ENCODE measurements at places on chromosomes 13 and 19. TPM values are rescaled to one million over a fixed set of nuclear protein-coding genes. Genes with fewer than 3 reads are reported as not detected.
A peak's percentile ranks its signal among the peaks of the same experiment; 100 is the strongest.

- no peak for DNase-seq
Measured at GRCh38 chr13:77269141-77269540, 57.8 kb downstream of the MYCBP2 start.

Gene EBI3
- total RNA-seq, result not detected

- no peak for DNase-seq
Measured at GRCh38 chr13:40047322-40047771, 391.9 kb downstream of the COG6 start.

DNA sequence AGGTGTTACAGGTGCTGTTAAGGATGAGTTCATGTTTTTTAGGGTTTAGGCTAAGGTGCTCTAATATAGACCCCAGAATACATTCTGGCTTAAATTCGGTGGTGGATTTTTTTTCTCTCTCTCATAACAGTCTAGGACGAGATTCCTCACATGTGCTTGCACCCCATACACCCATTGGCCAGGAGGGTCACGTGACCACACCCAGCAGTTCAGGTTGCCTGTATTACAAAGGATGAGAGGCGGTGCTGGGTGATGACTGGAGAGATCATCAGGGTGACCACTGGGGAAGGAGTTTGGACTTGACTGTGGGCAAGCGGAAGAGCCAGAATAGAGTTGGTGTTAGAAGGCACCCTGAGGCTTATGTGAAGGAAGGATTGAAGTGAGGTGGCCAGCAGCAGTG, 27.7 kb downstream of the PPP2R1A start:
- no peak for DNase-seq

Gene ISYNA1
- total RNA-seq, result 0.40 TPM

Gene ANKLE1
- total RNA-seq, result 0.46 TPM

Gene SIGLEC12
- total RNA-seq, result not detected

Gene ABHD17A
- total RNA-seq, result 70.7 TPM

GRCh38 chr19:51098365-51099046, 9.7 kb downstream of the CTU1 start:
- no peak for DNase-seq

GRCh38 chr19:7916103-7916954, 1.7 kb downstream of the TGFBR3L start:
- peak; percentile 47 for DNase-seq

Gene FKRP
- 6.5 TPM for total RNA-seq

Gene CEACAM19
- 0.47 TPM for total RNA-seq

- DNase-seq, result peak; percentile 99
Measured at GRCh38 chr19:43575156-43575950, at the start of the genes PINLYP and XRCC1. PINLYP (plus strand) TSS chr19:43575801; CDS start chr19:43577192, 1,391 bp downstream. XRCC1 (minus strand) TSS chr19:43575527; CDS start chr19:43575458, 69 bp downstream.

Gene TMEM238
- total RNA-seq, result 3.5 TPM

DNA sequence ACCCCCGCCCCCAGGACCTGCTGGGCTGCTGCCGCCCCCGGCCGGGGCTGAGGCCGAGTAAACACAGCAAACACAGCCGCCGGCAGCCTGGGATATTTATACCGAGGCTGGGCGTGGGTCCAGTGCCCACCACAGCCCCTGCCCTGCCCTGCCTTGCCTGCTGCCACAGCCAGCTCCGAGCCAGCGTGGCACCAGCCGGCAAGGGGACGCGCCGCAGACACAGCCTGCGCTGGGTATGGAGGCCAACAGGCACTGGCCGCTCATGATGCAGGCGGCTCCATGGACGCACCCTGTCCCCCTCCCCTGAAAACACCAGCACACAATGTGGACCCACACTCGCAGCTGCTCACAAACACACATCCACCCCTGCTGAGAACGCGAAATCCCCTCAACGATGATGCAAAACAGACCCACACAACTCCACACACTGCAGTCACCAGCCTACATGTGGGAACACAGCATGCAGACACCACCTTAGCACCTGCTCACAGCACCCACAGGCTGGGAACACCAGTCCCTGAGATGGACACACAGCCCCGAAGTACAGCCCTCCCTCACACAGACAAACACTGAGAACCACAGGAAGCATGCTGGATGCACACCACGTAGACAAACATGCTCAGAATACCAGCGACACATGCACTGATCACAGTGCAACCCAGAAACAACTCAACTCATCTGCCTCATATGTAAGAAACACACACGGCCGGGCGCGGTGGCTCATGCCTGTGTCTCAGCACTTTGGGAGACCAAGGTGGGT, 16.2 kb downstream of the CCDC97 start:
- peak; percentile 64 for DNase-seq

Gene ADAMTSL5
- total RNA-seq, result not detected

Gene LENG9
- total RNA-seq, result 12.4 TPM

GRCh38 chr19:39342647-39343305, 555 bp downstream of the SAMD4B start:
- no peak for DNase-seq

Gene FFAR1
- total RNA-seq, result not detected

DNA sequence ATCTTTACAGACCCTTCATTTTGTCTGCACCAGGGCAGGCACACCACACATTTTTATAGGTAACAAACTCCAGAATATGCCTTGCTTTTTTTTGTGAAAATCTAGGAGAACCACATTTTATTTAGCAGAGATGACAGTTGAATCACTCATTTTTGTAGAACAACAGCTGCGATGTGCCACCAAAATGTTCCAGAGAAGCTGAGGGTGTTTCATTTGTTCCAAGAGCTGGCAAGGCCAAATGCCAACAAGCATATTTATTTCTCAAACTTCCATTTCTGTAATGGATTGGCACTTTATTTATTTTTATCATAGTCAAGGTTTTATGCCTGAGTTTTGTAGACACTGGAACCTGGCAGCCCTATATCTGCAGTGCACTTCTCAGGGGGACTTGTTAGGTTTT, 10.4 kb downstream of the OLFM4 start:
- no peak for DNase-seq

Gene ZNF98
- not detected for total RNA-seq

- DNase-seq, result no peak
Measured at GRCh38 chr19:55391702-55392615, 6.2 kb downstream of the RPL28 start.

- peak; percentile 72 for DNase-seq
Measured at GRCh38 chr19:1025960-1026782, at the start of gene CNN2. CNN2 (plus strand) TSS chr19:1026608; CDS start chr19:1026662, 54 bp downstream.

DNA sequence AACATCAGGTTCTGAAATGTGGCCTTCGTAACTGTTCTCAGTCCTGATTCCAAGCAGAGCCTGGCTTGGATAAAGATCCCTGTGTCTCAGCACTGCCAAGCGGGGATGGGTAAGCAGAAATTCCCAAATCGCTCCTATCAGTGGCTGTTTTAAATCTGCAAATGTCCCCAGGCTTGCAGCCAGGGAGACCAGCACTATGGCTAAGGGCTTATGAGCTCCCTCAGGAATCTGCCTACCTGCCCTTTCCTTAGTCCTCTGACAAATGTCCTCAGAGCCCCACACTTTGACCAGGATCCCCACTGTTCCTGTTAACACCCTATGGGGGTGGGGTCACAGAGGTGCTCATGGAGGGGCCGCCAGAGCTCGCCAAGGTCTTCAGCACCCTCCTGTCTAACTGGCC, 1062.8 kb downstream of the UQCRFS1 start:
- no peak for DNase-seq

Gene CGB2
- not detected for total RNA-seq

DNA sequence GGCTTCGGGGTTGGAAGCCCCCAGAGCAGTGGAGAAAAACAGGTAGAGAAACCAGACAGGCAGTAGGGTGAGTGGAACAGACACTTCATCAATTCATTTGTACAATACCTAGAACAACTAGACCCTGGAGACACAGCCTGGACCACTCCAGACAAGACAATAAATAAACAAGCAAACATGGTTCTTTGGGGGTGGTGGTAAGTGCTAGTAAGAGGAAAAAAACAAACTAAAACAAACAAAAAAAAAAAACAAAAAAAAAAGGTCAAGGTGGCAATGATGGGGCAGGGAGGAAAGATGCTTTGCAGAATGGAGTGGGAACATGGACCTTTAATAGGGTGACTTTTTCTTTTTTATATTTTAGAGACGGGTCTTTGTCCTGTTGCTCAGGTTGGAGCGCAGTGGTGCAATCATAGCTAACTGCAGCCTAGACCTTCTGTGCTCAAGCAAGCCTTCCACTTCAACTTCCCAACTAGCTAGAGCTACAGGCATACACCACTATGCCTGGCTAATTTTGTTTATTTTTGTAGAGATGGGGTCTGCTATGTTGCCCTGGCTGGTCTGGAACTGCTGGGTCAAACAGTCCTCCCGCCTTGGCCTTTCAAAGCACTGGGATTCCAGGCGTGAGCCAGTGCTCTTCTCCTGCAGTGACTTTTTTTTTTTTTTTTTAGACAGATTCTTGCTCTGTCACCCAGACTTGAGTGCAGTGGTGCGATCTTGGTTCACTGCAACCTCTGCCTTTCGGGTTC, 3.1 kb downstream of the JUNB start:
- no peak for DNase-seq

- no peak for DNase-seq
Measured at GRCh38 chr19:38409631-38410133, 6.8 kb downstream of the FAM98C start.

Gene FBN3
- not detected for total RNA-seq

GRCh38 chr13:30148786-30149185, 158.6 kb downstream of the KATNAL1 start:
- DNase-seq, result no peak

DNA sequence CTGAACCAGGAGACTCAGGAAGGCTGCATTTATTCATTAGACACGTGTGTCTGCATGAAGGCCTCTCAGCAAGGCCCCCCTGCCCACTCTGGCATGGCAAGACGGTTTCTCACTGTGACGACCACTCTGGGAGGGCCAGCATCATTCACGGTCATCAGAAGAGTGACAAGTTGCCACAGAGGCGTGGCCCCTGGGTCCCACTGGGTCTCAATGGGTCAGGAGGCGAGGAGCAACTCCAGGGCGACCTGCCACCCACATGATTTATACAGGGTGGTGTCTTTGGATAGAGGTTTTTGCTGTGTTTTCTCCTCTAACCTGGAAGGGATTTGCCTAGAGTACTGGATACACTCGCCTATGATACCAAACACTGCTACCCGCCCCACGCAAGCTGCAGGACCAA, 60.7 kb downstream of the KLF2 start:
- no peak for DNase-seq

DNA sequence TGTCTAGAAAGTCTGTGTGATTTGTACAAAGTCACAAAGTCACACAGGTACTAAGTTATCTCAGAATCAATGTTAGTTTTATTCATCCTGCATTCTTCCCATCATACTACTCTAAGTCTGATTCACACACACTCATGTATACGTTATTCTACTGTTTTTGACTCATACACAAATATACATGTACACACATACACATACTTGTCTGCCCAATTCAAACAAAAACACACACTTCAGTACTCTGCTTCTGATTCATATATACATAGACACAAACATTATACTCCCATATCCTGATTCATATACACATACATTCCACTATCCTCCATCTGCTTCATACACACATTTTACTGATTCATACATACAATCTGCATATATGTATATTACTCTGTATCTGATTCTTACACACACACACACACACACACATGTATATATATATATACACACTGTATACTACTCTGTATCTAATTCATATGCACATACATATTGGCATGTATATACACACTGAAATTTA, 69.3 kb downstream of the KLF12 start:
- DNase-seq, result no peak

GRCh38 chr13:41053384-41053826, 7.9 kb upstream of the WBP4 start:
- DNase-seq, result no peak

DNA sequence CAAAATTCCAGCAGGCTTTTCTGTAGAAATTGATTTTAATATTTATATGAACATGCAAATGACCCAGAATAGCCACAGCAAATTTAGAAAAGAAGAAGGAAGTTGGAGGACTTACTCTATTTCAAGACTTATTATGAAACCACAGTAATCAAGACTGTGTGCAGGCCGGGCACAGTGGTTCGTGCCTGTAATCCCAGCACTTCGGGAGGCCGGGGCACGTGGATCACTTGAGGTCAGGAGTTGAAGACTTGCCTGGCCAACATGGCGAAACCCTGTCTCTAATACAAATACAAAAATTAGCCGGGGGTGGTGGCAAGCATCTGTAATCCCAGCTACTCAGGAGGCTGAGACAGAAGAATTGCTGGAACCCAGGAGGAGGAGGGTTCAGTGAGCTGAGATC, 6.0 kb upstream of the FFAR2 start:
- DNase-seq, result no peak

Gene ADAMTS10
- 4.7 TPM for total RNA-seq

DNA sequence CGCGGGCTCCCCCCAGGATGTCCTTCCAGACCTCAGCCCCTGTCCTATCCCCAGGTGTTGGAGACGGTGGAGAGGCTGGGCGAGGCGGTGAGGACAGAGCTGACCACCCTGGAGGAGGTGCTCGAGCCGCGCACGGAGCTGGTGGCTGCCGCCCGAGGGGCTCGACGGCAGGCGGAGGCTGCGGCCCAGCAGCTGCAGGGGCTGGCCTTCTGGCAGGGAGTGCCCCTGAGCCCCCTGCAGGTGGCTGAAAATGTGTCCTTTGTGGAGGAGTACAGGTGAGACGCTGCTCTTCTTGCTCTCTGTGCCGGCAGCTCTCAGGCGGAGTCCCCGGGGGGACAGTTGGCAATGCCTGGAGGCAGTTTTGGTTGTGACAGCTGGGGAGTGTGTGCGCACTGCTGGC, 6.9 kb downstream of the TTYH1 start:
- DNase-seq, result no peak

All from MG63 (cell line).